ENCODE measurements at places on chromosomes 2 and 18. TPM values are rescaled to one million over a fixed set of nuclear protein-coding genes. Genes with fewer than 3 reads are reported as not detected.

GRCh38 chr2:204696124-204696523 is 150.8 kb downstream of the PARD3B start:
- DNase-seq, result no peak

DNA sequence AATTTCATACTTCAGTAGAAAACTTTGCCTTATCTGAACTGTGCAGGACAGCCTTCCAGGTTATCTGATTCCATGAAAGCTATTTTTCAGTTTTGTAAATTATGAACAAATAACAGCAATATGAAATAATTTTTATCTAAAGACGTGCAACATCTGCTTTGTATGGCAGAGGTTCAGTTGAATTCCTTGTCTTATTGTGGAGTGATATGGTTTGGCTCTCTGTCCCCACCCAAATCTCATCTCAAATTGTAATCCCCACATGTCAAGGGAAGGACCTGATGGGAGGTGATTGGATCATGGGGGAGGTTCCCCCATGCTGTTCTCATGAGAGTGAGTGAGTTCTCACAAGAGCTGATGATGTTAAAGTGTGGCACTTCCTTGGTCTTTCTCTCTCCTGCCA is 18.1 kb upstream of the RPIA start:
- no peak for DNase-seq

- no peak for DNase-seq
These were observed 6.7 kb downstream of the RAMP1 start for GRCh38 chr2:237866101-237866621.

GRCh38 chr2:75513616-75514170 is 47.0 kb downstream of the EVA1A start:
- DNase-seq, result no peak

GRCh38 chr2:163556511-163556910 is 179.3 kb downstream of the FIGN start:
- DNase-seq, result no peak

PDE1A gene
- total RNA-seq, result not detected

UBXN4 gene
- total RNA-seq, result 65.4 TPM

TWIST2 gene
- total RNA-seq, result 0.33 TPM

XDH gene
- 1.6 TPM for total RNA-seq

Measured in H9 (cell line).